NCI-H1930 (cell line): ENCODE measurements at places on chromosomes 5 and 9.
A peak's percentile ranks its signal among the peaks of the same experiment; 100 is the strongest.

GRCh38 chr5:177171961-177172360, 38.4 kb downstream of the NSD1 start:
- DNase-seq, result no peak

GRCh38 chr9:128768606-128769005, 3.1 kb downstream of the ZER1 start:
- no peak for DNase-seq

GRCh38 chr9:109063760-109064159, 50.5 kb upstream of the CTNNAL1 start:
- no peak for DNase-seq

DNA sequence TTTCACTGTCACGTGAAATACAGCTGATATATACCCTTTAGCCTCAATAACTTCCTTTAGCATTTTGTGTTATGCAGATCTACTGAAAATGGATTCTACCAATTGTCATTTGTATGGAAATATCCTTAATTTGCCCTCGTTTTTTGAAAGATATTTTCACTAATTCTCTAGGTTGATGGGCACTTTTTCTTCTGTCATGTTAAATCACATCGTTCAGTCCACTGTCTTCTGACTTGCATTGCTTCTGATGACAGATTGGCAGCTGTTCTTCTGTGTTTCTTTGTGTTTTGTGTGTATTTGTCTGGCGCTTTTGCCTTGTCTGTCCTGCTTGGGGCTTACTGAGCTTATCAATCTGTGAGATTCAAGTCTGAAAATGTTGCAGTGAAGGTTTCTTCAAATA, 9.7 kb upstream of the CLPTM1L start:
- no peak for DNase-seq

DNA sequence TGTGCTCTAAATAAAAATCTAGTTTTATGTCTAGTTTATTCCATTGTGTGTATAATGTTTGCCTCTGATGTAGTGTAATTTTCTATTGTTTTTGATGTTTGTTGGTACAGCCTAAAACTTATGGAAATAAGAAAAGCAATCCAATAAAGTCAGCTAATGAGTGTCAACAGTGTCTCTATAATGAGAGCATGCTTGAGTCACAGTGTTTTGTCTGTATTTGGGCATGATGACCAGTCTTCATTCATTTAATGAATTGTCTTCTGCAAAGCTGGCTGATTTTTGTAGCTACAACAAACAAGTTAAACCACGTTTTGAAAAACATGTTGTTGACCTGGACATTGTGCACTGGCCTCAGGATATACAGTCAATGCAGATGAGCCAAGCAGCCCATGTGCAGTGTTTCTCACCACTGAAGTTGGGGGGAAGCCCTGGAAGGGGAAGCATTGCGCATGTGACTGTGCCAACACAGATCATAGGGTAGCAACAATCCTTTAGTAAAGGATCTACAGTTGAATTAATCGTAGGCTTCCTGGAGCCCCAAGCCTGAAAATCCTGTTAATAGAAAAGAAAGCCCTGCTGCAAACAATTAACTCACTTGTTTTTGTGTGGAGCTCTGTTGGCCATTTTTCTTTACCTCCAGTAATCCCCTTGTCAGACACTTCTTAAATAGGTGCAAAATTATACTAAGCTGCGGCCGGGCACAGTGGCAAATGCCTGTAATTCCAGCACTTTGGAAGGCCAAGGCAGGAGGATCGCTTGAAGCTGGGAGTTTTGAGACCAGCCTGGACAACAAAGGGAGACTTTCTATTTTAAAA, 88.0 kb downstream of the INIP start:
- peak; percentile 51 for DNase-seq

DNA sequence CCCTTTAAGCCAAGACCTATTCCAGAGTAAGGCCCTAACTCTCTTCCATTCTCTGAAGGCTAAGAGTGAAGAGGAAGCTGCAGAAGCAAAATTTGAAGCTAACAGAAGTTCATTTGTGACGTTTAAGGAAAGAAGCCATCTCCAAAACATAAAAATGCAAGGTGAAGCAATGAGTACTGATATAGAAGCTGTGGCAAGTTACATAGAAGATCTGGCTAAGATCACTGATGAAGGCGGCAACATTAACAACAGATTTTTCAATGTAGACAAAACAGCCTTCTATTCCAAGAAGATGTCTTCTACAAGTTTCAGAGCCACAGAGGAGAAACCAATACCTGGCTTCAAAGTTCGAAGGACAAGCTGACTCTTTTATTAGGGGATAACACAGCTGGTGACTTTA, 1143.4 kb downstream of the CDH12 start:
- DNase-seq, result no peak

GRCh38 chr9:132644251-132644650, 25.5 kb downstream of the DDX31 start:
- DNase-seq, result no peak

DNA sequence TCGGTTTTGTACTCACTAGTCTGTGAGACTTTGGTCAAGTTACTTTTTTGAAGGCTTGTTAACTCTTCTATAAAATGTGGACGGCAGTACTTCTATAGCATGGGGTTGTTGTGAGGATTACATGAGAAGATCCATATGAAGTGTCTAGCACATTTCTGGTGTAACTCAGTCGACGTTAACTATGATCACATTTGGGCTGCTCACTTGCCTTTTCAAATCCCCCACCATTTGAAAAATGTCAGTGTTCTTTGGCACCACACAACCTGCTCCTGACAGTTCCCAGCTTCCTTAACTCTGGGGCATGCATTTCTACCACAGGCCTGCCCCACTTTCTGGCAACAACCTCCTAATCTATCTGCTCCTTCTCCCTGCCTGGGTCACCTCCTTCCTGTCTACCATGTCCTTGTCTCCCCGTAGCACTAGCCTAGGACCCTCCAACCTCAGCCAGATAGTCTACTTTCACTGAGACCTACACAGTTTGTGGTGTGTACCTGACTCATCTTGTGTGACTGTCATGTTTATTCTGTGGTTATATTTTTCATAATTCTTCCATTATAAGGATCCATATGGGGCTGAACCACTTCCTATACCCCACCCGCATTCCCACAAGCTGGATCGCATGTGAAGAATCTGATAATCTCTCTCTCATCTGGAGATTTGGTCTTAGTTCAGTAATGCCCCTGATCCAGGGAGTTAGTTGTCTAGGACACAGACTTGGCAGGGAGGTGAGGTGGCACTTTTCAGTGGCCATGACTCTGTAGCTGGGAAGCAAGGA, 30.2 kb upstream of the BASP1 start:
- no peak for DNase-seq

GRCh38 chr9:14251154-14252071, 62.5 kb downstream of the NFIB start:
- DNase-seq, result no peak

- DNase-seq, result no peak
Measured at GRCh38 chr5:132142459-132142858, 68.9 kb downstream of the CSF2 start.

DNA sequence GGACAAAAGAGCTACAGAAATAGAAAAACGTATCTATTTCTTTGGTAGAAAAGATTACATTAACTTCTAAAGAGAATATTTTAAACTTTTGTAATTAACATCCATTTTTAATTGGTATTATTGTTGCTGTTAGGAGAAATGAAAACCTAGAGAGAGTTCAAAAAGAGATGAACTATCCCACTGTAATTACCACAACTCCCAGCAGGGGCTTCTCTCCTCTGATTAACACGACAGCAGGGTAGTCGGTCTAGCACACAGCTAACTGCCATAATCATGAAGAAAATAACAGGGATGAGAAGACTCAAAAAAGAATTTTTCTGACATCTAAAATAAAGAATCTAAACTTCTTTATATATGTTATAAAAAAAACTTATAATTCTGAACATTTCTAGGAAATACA, 86.2 kb upstream of the CDH9 start:
- no peak for DNase-seq

DNA sequence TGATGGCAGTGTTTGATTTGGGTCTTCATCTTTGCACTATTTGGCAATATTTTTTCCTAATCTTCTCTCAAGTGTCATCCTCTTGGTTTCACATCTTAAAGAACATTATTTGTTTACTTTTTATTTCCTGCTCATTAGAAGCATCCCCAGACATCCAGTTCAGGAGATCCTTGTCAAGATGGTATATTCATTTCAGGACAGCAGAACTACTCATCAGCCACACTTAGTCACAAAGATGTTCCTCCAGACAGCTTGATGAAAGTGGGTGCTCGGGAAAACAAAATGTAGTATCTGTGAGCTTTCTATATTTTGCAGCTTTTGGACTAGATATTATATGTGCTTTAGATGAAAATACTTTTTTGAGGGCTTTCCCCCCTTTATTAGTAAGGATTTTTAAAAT, 72.1 kb upstream of the SREK1 start:
- no peak for DNase-seq
